ENCODE measurements at places on chromosomes 12 and 14.

DNA sequence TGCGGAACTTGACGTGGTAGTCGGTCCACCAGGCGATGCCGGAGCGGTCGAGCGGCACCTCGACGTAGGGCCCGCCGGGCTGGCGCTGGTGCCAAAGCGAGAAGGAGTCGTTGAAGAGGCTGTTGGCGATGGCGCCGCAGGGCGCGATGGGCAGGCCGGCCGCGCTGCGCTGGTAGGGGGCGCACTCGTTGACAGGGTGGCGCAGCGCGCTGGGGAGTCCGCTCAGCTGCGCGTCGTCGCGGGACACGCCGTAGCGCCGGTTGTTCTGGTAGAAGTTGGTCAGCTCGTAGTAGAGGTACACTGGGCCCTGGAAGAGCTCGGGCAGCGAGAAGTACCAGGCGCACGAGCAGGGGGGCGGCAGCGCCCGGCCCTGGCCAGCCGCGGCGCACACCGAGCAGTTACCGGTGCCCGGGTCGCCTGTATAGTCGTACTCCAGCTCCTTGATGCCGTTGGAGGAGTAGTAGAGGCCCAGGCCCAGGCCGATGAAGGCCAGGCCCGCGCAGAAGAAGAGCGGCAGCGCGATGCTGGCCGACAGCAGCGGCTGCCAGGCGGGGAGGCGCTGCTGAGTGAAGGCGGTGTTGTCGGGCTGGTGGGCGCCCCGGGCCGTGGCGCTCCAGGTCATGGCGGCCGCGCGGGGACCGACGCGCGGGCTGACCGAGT lies 482 bp downstream of the TMEM30B start:
- DNase-seq = peak; percentile 74

DNA sequence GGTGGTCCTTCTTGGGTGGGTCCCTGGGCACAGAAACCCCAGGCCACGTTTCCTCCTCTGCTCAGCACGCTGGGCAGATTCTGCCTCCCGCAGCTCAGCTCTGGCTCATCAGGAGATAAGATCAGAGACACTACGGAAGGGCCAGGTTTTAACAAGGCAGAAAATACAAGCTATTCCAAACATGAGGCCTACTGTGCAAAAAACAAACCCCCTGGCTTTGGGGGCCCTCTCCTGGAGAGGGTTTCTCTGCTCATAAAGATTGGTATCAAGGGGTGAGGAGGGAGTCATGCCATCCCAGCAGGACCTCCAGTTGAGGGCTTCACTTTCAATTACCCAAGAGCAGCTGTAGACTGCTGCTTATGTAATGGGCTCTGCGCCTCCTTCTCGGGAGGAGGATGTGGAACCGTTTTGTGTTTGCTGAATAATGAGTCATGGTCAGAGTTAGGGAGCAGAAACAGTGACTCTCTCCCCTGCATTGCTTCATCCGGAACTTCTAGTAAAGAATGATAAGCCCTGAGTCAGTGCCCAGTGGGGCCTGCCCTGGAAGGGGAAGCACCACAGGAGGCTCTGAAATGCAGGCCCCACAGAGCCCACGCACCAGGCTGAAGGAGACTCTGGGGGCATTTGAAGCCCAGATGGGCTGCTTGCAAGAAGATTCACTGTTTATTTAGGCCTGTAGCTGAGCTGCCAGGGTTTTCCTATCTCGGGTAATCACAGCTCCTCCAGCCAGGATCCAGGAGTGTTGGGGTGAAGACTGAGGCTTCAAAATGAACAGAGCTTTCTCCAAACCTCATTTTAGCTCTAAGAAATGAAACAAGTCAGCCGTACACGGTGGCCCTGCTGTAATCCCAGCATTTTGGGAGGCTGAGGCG lies 79.3 kb downstream of the SSPN start:
- DNase-seq = no peak

DNA sequence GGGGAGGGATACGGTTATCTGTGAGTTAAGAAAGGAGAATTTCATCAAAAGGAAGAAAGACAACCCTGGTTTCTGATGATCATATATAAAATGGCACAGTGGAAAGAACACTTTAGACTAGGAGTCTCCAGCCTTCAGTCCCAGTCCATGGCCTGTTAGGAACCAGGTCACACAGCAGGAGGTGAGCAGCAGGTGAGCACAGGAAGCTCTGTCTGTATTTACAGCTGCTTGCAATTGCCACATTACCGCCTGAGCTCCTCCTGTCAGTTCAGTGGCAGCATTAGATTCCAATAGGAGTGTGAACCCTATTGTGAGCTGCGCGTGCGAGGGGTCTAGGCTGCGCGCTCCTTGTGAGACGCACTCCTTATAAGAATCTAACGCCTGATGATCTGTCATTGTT lies 137.9 kb downstream of the BTG1 start:
- DNase-seq = no peak

DNA sequence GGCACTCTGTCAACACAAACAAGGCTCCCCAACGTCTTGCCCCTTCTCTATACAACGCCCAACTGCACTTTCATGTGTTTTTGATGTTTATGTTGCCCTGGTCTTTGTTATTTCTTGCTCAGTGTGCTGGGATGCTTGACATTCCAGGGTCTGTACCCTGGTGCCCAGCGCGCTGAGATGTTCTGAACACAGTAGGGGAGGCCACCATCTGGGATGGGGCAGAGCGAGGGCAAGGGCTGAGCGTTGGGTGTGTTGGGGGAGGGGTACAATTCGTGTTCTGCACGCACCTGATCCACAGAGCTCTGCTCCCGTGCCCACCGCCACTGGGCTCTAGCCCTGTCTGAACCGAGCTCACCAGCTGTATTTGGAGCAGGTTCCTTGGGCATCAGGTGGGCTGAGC lies 52.9 kb downstream of the ISCA2 start:
- DNase-seq = peak; percentile 45

DNA sequence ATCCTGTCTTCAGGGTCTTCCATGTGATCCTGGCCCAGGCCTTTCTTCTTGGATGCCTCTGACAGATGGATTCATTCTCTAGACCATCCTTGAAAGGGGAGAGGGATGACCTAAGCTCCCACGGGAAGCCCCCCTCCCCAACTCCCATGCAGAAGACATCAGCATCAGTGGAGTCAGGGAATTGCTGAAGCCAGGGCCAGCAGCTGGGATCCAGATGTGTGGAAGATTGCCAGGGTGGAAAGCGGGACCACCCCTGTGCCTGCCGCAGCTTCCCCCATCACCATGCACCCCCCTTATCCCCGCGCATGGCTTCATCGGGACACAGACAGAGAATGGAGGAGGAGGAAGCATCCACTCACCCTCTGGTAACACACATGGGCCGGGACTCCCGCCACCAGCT lies 183.6 kb upstream of the PRMT8 start:
- DNase-seq = no peak

DNA sequence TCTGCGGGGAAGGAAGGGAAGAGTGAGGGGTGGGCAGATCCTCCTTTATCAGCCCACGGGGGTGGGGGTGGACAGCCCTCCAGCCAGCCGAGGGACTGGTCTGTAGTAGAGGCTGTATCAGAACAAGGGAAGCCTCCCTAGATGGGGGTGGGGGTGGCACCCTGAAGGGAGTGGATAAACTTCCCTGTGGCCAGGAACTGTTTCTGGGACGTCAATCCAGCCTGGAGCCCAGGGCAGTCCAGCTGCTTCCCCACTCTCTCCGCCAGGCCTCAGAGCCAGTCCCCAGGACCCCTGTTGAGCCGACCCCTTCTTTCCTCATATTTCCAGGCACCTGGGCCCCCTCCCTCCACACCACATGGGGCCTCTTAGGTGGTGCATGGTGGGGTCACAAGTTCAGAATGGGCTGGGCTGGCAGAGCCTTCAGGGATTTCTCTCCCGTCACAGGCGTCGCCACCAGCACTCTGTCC lies 6.7 kb downstream of the PLD4 start:
- DNase-seq = no peak

DNA sequence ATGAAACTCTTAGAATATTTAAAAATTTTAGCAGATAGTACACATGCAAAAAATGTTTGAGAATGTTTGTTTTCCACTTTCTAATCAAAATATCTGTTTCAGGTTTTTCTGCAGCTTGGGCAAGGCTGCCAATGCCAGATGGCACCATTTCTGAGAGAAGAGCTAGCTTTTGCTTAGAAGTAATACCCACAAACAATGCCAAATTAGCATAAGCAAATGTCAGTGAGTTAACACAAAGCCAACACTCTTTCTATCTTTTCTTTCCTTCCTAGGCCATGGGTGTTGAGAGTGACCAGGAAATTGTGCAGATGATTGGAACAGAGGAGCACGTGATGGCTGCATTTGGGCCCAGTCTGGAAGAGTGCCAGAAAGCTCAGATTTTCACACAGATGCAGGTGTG lies 35.2 kb downstream of the POLR3B start:
- no peak for DNase-seq

GRCh38 chr14:64963611-64964010 lies 8.5 kb downstream of the RAB15 start:
- peak; percentile 16 for DNase-seq

DNA sequence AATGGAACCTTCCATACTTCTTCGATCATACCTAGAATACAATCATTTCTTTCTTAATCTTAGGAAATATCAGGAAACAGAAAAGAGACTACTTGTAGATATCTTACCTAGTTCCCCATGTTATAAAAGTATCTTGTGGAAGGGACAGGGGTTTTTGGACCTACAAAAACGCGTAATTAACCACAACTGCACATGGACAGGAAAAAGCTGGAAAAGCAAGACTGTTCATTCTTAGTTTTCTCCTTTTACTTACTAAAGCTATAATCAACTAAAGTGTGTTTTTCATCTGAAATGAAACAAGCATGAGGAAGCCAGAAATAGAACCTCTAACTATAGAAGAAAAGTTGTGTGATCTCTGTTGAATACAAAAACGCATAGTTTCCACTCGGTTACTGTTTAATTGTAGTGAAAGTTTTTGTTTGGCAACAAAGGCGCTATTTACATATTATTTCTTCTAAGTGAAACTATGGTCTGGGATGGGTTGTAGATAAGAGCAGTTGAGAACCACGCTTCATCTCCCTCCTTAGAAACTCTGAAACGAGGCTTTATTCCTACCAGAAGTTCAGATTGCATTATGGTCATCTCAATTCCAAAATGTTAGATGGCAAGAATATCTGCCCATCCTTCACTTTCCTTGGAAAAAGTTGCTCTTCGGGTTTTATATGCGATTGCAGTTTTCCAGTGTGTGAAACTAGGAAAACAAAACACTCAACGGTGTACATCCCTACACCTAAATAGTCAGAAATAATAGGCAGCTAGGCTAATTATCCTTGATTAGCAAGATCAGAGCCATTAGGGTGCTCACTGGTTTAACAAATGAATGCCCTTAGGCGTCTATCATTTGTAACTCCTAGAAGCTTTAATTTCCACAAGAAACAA lies 1.1 kb downstream of the BCAT1 start:
- no peak for DNase-seq

- DNase-seq = no peak
Measured at GRCh38 chr12:99024870-99025269, 379.8 kb downstream of the APAF1 start.

- DNase-seq = peak; percentile 82
Measured at GRCh38 chr12:31117203-31118011, 43.7 kb downstream of the DDX11 start.
